Central memory CD4-positive, alpha-beta T cell (primary cell): ENCODE measurements at places on chromosomes 2 and 18.

- DNase-seq: no peak
Observed at GRCh38 chr2:44528595-44528994, 166.8 kb downstream of the CAMKMT start.

DNA sequence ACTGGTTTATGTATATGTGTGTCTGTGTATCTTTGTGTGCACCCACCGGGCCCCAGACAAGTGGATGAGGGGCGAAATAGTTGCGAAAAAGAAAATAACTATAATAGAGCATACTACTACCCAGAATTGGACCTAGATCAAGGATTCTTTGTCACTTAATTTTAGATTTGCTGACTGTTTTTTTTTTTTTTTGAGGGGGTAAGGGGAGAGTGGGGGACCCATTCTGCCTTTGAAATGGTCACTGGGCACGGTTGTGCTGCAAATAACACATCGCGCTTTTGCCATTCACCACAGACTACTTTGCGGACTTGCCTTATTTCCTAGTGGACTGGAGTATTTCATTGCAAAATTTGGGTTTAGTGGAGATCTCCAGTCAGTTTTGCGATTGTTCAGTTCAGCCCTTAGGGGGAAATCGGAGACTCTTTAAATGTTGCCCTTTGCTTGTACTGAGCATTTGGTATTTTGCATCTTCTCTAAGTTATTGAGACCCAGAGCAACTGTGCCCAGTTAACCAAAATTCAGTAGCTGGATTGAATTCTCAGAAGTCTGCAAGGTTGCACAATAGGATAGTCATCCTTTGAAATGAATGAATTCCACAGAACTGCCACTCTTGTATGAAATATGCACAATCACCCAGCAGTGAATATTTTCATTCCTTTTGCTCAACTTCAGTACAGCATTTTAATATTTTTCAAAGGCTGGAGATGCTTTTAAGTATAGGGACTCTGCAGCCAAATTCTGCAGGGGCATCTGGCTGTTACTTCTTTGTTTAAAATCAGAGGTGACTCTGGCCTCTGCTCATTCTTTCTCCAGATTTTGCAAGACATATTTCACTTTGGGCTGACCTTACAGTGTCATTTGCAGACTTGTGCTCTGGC, 2.9 kb downstream of the TRIB2 start:
- DNase-seq: no peak

GRCh38 chr18:48723837-48724236, 185.0 kb downstream of the CTIF start:
- DNase-seq: no peak

- DNase-seq: no peak
Observed at GRCh38 chr2:63503818-63504217, 84.5 kb downstream of the WDPCP start.

DNA sequence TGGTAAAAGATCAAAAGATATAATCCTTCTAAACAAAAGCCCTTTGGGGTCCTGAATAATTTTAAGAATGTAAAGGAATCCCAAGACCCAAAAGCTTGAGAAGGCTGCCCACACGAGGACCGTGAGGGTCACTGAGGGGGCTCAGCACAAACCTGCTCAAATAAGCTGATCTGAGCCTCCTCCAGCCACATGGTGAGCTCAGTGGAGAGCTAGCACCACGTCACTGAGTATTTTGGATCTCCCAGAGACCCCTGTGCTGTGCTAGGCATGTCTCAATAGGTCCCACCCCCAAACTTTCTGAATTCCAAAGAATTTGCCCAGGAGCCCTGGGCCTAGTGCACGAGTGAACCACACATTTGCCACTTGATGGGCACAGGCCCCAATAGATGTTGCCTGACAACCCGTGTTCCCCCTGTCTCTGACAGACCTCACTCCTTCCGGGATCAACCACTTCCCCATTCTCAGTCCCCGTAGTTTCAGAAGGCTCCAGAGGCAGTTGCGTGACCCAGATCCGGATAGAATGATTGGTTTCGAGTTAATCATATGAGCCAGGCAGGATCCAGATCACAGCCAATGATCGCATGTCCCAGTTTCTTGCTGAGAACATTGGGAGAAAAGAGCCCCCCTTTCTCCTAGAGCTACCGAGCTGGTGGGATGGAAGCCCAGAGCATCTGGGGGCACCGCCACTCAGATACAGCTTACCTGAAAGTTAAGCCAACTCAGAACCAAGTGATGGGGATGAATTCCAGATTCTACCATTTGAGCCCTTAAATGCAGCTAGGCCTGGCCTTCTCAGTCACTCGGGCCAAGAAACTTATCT, 203.8 kb downstream of the TNS1 start:
- no peak for DNase-seq

GRCh38 chr18:58863539-58864145, 1.0 kb upstream of the ZNF532 start:
- peak; percentile 15 for DNase-seq

- no peak for DNase-seq
Observed at GRCh38 chr18:32730620-32731091, 42.2 kb downstream of the KLHL14 start.

DNA sequence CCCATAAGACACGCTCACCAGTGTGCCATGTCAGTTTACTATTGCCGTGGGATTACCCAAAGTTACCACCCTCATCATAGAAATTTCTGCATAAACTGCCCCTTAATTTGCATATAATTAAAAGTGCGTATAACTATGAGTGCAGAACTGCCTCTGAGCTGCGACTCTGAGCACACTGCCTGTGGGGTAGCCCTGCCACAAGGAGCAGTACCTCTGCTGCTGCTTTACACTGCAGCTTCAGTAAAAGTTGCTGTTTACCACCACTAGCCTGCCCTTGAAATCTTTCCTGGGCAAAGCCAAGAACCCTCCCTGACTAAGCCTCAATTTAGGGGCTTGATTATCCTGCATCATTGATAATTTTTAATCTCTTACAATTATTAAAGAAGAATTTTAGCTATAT, 213.9 kb upstream of the MAP2 start:
- no peak for DNase-seq

DNA sequence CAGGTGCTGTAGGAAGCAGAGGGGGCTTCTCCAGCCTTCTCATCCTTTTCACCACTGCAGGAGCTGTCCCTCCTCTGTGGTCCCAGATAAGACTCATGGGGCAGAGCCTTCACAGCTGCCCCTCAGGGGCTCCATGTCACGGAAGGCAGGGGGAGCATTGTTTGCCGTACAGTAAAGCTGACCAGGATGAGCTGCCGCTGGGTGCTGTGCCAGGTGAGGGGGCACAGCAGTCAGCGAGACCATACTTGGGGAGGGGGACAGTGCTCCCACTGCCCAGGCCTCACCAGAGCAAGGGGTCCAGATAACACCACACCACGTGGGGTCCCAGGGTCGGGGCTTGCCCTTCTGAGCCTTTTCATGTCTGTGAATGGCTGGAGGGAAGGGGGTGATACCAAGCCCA, 46.3 kb downstream of the PLEKHB2 start:
- DNase-seq: no peak

DNA sequence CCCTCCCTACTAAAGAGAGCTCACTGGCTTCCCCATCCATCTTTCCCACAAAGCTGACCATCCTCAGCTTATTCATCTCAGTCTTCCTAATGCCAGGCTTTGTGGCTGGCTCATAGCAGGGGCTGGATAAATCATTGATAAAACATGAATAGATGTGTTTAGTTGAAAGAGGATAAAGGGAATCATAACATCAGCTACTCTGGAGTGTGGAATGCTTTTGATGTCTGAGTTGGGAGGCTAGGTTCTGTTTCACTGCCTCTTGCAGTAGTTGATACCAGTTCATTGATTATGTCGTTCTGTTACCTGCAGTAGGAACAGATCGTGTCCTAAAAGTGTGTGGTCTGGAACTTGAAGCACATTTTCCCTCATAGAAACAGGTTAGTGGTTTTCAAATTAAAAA, 66.3 kb upstream of the HK2 start:
- DNase-seq: no peak

DNA sequence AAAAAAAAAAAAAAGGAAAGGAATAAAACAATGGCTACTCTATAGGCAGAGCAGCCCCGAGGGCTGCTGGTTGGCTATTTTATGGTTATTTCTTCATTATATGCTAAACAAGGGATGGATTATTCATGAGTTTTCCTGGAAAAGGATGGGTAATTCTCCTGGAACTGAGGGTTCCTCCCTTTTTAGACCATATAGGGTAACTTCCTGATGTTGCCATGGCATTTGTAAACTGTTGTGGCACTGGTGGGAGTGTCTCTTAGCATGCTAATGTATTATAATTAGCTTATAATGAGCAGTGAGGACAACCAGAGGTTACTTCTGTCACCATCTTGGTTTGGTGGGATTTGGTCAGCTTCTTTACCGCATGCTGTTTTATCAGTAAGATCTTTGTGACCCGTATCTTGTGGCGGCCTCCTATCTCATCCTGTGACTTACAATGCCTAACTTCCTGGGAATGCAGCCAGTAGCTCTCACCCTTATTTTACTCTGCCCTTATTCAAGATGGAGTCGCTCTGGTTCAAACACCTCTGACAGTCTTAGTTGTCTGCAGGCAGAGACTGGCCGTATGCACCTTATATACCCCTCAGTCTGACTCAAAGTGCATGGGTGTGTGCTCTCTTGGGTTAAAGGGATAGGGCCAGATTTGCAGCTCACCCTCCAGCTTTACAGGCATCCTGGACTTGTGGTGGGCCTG, 57.7 kb downstream of the HAUS1 start:
- no peak for DNase-seq

- DNase-seq: no peak
Observed at GRCh38 chr2:72994282-72994990, 77.1 kb downstream of the SFXN5 start.

- DNase-seq: no peak
Observed at GRCh38 chr2:217899231-217900009, 103.4 kb downstream of the TNS1 start.

- DNase-seq: no peak
Observed at GRCh38 chr2:128316777-128317180, 1.9 kb downstream of the HS6ST1 start.

DNA sequence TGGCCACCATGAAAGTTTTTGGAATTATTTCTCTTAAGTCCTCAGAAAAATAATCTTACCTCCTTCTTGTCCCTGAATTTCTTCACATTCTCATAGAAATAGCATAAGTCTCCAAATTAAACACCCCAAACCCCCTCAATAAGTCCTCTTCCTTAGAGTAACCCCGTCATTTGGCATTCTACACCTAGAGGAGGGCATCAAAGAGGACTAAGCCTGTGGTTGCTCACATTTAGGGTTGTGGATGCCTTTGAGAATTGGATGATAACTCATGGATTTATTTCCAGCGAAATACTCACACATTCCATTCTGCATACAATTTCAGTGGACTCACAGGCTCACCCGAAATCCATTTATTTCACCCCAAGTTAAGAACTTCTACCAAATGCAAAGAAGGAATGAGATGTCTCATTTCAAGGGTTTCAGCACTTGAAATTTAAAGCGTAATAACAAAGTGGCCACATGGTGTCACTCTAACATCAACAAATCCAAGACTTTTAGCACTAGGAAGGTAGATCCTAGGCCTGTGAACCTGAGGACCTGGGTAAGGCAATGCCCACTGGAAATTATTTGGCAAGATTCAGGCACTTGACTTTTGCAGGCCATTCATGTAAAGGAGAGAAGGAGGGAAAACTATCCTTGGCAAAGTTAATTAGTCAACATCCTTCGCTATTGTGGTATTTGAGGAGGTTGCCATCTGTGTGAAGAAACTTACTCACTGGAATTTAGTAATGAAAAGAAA, 24.6 kb downstream of the DYTN start:
- DNase-seq: peak; percentile 33

DNA sequence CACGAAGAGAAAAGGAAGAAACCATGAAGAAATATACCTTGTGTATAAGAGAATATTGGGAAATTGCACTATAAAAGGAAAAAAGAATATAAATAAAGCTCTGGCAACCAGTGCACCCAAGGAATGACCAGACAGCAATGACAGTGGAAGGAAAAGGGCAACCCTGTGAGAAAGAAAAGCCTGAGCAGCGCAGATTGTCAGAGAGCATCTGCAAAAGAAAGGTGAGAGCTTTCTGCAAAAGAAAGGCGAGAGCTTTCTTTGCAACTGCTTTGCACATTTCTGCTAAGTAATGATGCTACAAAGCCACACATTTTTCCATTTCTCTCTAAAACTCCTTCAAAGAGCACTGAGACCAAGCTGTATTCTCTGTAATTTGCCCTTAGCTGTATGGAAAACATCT, 83.6 kb downstream of the CTNNA2 start:
- no peak for DNase-seq

GRCh38 chr2:8680822-8681760, 765 bp upstream of the ID2 start:
- DNase-seq: peak; percentile 66

DNA sequence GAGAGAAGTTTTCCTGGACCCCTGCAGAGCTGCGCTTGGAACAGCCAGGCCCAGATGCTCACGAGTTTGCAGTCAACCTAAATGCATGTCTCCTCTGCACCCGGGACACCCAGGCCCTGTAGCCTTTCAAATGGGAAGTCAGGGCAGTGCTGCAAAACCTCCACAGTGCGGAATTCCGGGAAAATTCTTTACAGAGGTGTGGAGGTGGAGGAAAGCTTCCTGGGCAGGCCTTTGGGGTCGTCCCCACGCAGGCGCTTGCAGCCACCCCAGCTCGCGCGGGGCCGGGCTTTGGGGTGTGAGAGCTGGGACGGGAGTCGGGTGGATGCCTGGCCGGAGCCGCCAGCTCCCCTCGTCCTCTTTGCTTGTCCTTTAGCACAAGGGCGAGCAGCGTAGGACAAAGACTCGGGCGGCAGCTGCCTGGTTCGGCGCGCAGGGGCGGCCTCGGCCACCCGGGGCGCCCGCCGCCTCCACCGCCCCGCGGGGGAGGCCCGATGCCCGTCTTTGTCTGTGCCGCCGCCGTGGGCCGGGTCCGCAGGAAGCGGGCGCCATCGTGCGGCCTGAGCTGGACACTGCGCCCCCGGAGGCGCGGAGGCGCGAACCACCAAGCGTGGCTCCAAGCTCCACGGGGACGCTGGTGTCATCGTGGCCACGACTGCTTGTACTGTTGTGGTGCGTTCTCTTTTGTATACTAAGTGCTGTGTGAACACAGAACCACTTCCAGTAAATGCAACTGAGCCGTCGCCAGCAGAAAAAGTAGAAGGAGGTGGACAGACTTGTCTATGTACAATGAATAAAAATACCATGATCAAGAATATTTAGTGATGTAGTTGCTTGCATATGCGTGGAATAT, 28.2 kb upstream of the BCL11A start:
- peak; percentile 21 for DNase-seq

- no peak for DNase-seq
Observed at GRCh38 chr2:1521878-1522830, 108.9 kb downstream of the TPO start.

DNA sequence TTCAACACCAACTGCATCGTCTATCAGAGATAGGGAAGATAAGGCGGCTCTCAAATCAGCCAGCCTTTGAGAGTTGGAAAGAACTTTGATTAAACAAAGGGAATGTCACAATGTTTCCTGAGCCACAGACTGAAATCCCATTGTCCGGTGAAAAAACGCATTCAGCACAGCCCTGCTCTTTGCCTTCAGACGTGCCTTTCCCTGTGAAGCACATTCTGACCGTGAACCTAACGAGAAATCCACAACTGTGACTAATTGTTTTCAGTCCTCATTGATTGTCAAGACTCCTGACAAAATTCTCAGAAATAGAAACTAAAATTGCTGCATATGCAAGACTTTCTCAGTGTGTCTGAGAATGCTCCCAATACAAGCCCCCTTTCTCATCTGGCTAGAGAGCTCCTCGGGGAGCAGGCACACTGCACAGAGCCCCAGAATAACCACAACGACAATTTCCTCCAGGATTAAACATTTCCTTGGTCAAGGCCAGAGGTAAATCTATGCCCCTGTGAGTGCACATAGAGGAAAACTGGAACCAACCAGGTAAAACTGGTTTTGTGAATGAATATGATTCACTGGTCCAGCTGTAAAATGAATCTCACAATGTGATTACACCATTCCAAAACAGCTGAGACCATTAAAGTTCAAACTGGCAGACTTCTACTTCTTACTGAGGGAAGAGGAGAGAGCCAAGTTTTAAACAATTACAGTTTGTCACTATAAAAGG, 561.9 kb upstream of the ID2 start:
- no peak for DNase-seq
